ENCODE measurements at places on chromosomes 3 and 15. TPM values are rescaled to one million over a fixed set of nuclear protein-coding genes. Genes with fewer than 3 reads are reported as not detected.

TTLL13 gene
- not detected for total RNA-seq

- DNase-seq, result no peak
- no peaks in the 10 kb centered on the region for H3K4me1 ChIP-seq
- no peaks in the 10 kb centered on the region for H3K27me3 ChIP-seq
- H3K36me3 ChIP-seq, result no peaks in the 10 kb centered on the region
Observed at GRCh38 chr3:107446706-107447105, 69.5 kb downstream of the CCDC54 start.

CCDC39 gene
- not detected for total RNA-seq

- no peak for DNase-seq
- no peak overlapping the region for H3K4me3 ChIP-seq
- H3K27me3 ChIP-seq, result no peaks in the 10 kb centered on the region
- no peak overlapping the region for H3K27ac ChIP-seq
- no peaks in the 10 kb centered on the region for H3K36me3 ChIP-seq
Observed at GRCh38 chr15:98412852-98413251, 235.5 kb upstream of the IGF1R start.

DNA sequence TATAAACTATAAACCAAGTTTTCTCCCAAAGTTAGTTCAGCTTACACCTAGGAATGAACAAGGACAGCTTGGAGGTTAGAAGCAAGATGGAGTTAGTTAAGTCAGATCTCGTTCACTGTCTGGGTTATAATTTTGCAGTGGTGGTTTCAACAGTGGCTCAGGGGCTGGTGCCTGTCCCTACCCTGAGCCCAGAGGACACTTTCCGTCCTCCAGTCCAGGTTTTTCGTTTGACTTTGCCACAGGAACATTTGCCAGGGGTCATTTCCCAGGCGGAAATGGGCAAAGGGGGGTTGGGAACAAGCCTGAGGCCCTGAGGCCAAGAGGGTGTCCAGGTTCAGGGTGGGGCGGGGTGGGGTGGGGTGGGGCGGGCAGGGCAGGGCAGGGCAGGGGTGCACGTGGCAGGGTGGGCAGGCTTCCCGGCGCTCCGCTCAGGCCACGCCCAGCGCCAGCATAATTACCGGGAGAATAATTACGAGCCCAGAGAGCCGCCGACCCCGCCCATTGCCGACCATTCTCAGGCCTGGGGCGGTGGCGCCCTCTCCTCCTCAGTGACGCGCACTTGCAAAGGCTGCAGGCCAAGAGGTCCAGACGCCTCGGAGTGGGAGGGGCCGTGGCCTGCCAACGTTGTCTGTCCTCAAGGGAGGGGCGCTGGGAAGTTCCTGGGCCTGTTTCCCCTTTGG lies 70.4 kb downstream of the KLF13 start:
- no peaks in the 10 kb centered on the region for H3K27me3 ChIP-seq
- H3K4me3 ChIP-seq, result peak overlapping the region; percentile 14
- H3K36me3 ChIP-seq, result no peaks in the 10 kb centered on the region
- peaks cover 46% of the 10 kb centered on the region for H3K4me1 ChIP-seq
- DNase-seq, result peak; percentile 98
- peak overlapping the region; percentile 93 for H3K27ac ChIP-seq

GRCh38 chr3:13352621-13353131 lies 67.4 kb downstream of the NUP210 start:
- H3K36me3 ChIP-seq, result peaks cover 7% of the 10 kb centered on the region
- H3K4me3 ChIP-seq, result no peak overlapping the region
- H3K4me1 ChIP-seq, result no peaks in the 10 kb centered on the region
- no peak overlapping the region for H3K27ac ChIP-seq

- H3K4me1 ChIP-seq, result no peaks in the 10 kb centered on the region
- H3K27me3 ChIP-seq, result no peaks in the 10 kb centered on the region
- no peak overlapping the region for H3K27ac ChIP-seq
- H3K4me3 ChIP-seq, result no peak overlapping the region
- no peak for DNase-seq
- no peaks in the 10 kb centered on the region for H3K36me3 ChIP-seq
Observed at GRCh38 chr3:189598530-189599225, 32.5 kb upstream of the TP63 start.

RPL22L1 gene
- 22.3 TPM for total RNA-seq

GUCA1C gene
- not detected for total RNA-seq

DNA sequence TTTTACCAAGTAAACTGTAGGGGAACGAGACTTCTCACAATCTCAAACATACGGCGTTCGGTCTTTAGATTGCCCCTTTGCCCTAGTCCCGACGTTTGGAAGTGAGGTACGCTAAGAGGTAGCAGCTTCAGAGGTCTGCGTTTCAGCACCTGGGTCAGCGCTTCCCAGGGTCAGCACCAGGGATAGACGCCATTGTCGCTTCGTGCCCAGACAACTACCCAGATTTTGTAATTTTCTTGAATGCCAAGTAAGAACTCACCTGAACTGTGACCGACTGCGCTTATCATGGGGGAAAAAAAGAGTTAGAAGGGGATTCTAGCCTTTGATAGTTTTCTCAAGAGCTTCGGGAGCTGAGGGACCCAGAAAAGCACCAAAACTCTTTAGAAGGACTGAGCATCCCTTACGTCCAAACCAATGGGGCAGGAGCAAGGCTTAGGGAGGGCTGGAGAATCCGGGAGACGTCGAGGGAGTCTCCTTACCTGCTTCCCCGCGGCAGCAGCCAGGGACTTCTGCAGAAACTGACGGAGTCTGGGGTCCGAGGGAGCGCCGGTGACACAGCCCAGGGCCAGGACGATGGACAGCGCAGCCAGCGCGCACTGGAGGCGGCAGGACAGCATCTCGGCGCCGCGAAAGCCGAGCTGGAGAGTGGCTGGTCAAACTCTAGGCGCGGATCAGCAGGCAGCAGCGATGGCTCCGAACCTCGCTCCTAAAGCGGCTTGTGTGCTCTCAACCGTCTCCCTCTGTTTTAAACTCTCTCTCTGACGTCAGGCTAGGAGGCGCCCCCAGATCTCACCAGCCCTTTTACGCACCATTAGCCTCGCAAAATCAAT lies at the start of gene SST:
SST (minus strand) TSS at position 720 of the 830 bp plus-strand sequence; CDS start at position 617, 103 bp downstream.
- H3K4me1 ChIP-seq, result no peaks in the 10 kb centered on the region
- no peaks in the 10 kb centered on the region for H3K36me3 ChIP-seq
- H3K27ac ChIP-seq, result no peak within 1 kb of the TSS
- DNase-seq, result no peak
- H3K27me3 ChIP-seq, result no peaks in the 10 kb centered on the region
- no peak within 1 kb of the TSS for H3K4me3 ChIP-seq

GRCh38 chr3:194640829-194641228 lies 7.6 kb upstream of the TMEM44 start:
- H3K36me3 ChIP-seq, result peaks cover 36% of the 10 kb centered on the region
- H3K4me3 ChIP-seq, result no peak overlapping the region
- no peaks in the 10 kb centered on the region for H3K27me3 ChIP-seq
- peak overlapping the region; percentile 61 for H3K27ac ChIP-seq

DNA sequence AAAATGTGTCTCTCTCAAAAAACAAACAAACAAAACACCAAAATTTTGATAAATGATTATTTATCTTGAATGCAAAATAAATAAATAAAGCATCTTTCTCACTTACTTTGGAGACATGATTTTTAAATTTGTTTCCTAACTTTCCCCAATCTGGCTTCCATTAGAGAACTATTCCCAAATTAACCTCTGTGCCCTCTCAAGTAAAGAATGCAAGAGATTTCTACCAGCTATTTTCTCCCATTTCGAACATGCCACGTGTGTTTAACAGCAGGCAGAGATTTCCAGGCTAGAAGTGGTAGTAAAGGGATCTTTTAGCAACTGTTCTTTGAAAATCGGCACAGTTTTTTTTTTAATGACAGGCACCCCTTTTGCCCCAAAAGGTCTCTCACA lies 269.1 kb downstream of the SHQ1 start:
- no peaks in the 10 kb centered on the region for H3K27me3 ChIP-seq
- no peaks in the 10 kb centered on the region for H3K4me1 ChIP-seq
- DNase-seq, result no peak
- H3K27ac ChIP-seq, result no peak overlapping the region

DNA sequence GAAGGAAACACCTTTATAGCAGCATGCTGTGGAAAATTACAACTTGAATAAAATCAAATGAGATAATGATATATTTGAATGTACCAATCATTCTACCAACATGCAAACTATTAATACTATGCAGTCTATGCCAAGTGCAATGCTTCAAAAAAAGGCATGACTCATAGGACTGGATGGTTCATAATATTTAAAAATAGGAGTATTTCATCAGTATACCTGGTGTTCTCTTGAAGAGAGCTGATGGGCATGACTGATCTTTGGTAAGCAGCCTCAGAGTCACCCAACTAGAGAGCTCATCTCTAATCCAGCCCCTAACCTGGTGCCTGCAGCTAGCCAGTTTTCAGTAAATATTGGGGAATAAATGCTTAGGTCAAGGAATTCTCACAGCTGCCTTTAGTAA lies 434.7 kb upstream of the ARRDC4 start:
- no peak overlapping the region for H3K27ac ChIP-seq
- DNase-seq, result no peak
- no peaks in the 10 kb centered on the region for H3K36me3 ChIP-seq

RHOV gene
- total RNA-seq, result not detected

GRCh38 chr3:48180531-48181253 lies 7.5 kb downstream of the CDC25A start:
- no peaks in the 10 kb centered on the region for H3K36me3 ChIP-seq
- H3K27me3 ChIP-seq, result no peaks in the 10 kb centered on the region
- no peak overlapping the region for H3K27ac ChIP-seq

GRCh38 chr15:82585072-82585471 lies 44.8 kb upstream of the RPS17 start:
- H3K27me3 ChIP-seq, result no peaks in the 10 kb centered on the region
- no peak overlapping the region for H3K27ac ChIP-seq
- DNase-seq, result no peak

- no peak overlapping the region for H3K4me3 ChIP-seq
- no peak for DNase-seq
- H3K36me3 ChIP-seq, result no peaks in the 10 kb centered on the region
- no peaks in the 10 kb centered on the region for H3K27me3 ChIP-seq
Observed at GRCh38 chr15:72706266-72706665, 20.3 kb downstream of the BBS4 start.

DNA sequence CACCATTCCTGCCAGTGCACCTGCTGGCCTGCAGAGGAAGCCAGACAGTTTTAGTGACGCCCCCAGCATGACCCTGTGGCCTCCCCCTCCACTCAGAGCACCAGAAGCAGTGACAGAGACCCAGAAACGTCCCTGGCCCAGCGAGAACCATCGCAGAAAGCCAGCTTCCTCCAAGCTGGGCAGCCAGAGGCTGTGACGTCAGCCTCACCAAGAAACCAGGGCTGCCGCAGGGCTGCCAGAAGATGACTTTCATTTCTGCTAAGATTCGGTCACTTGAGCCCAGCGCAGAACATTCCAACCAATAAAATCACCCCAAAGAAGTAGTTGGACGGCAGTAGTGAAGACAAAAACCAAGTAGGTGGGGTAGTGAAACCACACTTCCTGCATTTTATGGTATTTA lies 29.6 kb upstream of the RPL32 start:
- H3K27ac ChIP-seq, result peak overlapping the region; percentile 30
- H3K4me1 ChIP-seq, result no peaks in the 10 kb centered on the region
- peak; percentile 85 for DNase-seq
- H3K27me3 ChIP-seq, result no peaks in the 10 kb centered on the region
- no peak overlapping the region for H3K4me3 ChIP-seq
- no peaks in the 10 kb centered on the region for H3K36me3 ChIP-seq

DNA sequence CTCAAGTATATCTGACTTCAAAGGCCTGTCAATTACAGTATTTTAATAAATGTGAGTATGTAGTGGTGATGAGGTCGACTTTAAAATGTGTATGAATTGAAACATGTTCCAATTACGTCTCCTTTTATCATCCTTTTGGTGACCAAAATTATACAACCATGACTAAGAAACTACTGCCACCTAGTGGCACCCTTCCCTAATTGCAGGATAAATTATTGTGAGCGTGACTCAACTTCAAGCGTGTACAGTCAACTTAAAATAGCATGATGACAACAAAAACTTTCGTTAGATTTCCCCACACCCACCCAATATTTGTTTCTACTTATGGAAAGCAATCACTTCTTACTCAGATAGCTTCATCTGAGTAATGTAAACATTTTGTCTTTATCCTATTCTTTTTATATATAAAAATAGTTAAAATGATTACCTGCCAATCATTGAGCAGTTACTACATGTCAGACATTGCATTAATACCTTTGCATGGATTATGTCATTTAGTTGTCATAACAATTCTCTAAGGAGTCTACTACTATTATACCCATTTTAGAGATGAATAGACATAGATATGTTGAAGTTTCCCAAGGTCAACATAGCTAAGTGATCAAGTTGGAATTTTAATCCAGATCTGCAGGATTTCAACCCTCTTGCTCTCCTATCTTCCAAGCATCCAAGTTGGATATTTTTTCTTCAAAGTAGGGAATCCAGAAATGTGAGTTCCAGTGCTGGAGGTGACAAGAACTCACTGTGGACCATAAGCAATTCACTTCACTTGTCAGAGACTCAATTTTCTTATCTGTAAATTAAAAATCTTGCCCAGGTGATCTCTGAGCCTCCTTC lies 106.0 kb downstream of the MEX3B start:
- no peak for DNase-seq
- no peak overlapping the region for H3K27ac ChIP-seq
- no peaks in the 10 kb centered on the region for H3K27me3 ChIP-seq

ERICH6 gene
- not detected for total RNA-seq

- H3K4me3 ChIP-seq, result no peak overlapping the region
- no peaks in the 10 kb centered on the region for H3K27me3 ChIP-seq
- H3K27ac ChIP-seq, result no peak overlapping the region
- H3K36me3 ChIP-seq, result no peaks in the 10 kb centered on the region
Observed at GRCh38 chr15:51647128-51647562, 24.6 kb upstream of the DMXL2 start.

DNA sequence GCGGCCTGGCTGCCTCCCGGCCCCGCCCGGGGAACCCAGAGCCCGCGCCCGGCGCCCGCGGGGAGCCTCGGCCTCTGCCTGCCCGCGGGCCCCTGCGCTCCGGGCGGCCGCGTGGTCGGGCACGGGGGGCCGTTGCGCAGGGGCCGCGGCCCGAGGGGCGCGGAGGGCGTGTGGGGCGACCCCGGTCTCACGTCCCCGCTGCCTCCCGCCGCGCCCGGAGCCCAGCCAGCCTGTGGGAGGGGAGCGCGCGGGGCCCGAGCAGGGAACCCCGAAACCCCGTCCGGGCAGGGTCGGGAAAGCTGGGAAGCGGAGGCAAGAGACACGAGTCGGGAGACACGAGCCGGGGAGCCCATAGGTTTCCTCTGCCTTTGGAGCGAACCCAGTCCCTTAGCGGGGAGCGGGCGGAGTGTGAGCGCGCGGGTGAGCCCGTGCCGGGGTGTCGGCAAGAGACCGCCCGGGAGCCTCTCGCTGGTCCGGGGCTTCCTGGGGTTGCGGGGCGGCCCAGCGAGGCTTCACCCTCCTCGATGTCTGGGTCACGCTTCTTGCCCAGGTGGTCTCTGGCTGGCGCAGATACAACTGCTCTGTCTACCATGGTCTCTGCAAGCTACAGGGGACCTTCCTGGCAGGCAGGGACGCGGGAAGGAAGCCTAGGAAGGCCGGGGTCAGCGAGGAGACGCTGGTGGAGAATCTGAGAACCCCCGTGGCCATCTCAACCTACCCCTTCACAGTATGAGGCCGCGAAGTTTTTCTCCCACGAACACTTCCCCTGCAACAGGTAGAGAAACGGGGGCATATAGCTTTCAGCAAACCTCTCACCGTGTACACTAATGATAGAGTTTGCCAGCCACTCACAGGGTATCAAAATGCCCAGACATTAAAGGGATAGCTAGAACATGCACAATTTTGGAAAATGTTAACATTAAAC lies 586 bp downstream of the LRRK1 start:
- peaks cover 8% of the 10 kb centered on the region for H3K4me1 ChIP-seq
- peak overlapping the region; percentile 74 for H3K4me3 ChIP-seq
- H3K27ac ChIP-seq, result peak overlapping the region; percentile 59
- no peak for DNase-seq
- no peaks in the 10 kb centered on the region for H3K36me3 ChIP-seq
